ENCODE measurements at places on chromosomes 2 and 18.

DNA sequence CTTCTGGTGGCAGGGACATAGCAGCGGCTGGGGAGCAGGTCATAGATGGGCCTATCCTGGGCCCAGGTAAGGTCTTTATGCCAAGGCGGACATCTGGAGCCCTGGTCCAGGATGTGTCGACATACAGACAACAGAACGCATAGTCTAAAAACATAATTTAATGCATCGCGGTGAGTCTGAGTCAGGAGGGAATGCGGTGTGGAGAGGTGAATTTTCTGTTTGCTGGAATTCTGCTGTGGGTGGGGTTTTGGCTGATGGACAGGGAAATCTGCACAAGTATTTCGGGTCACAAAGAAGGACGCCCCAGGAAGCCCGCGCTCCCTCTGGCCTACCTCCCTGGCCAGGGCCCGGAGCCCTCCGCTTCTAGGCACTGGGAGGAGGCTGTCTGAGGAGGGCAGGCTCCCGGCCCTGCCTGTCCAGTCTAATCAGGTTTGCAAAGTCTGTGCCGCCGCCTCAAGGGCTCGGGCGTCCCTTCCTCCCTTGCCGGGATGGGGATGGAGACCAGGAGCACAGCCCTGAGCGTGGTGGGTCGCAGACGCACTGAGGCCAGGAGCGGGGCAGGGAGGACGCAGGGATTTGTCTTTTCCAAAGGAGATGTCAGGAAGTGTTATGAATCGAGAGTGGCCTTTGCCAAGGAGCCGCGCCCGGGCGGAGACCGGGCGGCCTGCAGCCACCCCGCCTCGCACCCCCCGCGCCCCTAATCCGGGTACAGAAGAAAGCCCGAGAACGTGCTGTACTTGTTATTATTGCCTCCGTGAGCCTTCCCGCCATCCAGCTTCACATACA is 2.3 kb downstream of the C1QL2 start:
- no peak for DNase-seq

DNA sequence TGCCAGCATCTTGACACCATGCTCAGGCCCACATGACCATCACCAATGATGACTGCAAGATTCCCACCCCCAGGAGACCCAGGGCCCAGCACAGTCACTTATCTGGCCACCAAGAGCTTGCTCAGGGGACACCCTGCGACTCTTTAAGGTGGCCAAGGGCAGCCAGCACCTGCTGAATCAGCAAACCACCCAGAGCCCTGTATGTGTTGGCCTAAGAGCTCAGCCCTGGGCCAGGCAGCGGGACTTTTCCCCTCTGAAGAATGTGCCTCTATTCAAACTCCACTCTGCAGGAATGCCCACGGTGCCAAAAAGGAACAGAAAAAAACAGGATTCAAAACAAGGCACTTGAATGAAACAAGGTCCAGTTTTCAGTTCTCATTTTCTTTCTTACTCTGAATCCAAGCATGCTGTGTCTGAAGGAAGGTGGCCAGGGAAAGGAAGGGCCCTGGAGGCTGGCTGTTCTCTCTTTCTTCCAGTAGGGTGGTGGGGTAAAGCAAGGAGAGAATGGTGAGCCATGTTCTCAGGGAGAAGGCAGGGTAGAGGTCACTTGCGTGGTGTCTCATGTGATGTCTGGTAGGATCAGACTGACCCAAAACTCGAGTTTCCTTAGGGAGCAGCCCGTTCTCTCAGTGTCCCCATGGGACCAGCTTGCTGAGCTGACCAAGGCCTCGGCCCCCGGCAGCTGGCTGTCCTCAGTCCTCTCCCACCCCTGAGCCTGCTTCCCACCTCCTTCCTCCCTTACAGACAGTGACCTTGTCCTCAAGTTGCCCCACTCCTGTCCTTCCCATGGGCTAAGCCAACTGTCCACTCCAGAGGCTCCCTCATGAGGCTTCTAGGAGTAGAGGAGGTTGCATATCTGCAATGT is 150.0 kb downstream of the RNF152 start:
- DNase-seq = no peak

DNA sequence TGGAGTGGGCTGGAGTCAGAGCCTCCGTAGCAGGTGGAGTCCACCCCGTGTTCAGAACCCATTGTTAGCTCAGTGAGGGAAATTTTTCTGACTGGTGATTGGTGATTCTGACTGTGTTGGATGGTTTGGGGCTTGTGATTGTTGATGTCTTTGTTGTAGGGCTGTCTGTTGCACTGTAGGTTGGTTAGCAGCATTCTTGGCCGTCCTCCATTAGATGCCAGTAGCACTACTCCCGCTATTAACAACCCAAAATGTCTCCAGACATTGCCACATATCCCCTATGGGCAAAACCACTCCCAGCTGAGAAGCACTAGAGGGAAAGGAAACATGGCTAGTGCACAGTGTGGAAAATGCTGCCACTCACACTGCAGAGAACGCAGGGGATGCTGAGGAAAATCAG is 51.7 kb downstream of the ARMC9 start:
- DNase-seq = no peak

DNA sequence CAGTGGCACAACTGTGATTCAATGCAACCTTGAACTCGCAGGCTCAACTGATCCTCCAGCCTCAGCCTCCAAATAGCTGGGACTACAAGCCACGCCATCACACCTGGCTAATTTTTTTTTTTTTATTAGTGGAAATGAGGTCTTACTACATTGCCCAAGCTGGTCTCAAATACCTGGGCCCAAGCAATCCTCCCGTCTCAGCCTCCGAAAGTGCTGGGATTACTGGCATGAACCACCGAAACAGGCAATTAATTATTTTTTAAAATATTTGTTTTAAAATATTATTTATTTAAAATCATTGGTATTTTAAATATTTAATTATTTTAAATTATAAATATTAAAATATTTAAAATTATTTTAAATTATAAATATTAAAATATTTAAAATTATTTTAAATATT is 24.5 kb downstream of the SRBD1 start:
- no peak for DNase-seq

DNA sequence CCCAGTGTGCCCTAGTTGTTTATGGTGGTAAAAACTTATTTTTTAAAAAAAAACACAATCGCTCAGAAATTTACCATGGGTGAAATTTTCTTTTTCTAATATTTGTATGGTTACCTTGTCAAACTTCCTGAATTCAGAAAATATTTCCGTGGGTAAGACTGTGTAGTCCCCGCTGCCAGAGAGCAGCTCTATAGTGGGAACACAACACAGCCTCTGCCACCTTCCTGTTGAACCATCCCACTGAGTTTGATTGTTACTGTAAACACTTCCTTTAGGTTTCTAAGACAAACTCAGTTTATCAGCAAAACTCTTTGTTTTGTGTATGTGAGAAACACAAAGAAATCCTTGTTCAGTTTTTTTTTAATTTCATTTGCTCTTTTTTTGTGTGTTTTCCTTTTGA is 17.9 kb downstream of the DNAH6 start:
- DNase-seq = no peak

DNA sequence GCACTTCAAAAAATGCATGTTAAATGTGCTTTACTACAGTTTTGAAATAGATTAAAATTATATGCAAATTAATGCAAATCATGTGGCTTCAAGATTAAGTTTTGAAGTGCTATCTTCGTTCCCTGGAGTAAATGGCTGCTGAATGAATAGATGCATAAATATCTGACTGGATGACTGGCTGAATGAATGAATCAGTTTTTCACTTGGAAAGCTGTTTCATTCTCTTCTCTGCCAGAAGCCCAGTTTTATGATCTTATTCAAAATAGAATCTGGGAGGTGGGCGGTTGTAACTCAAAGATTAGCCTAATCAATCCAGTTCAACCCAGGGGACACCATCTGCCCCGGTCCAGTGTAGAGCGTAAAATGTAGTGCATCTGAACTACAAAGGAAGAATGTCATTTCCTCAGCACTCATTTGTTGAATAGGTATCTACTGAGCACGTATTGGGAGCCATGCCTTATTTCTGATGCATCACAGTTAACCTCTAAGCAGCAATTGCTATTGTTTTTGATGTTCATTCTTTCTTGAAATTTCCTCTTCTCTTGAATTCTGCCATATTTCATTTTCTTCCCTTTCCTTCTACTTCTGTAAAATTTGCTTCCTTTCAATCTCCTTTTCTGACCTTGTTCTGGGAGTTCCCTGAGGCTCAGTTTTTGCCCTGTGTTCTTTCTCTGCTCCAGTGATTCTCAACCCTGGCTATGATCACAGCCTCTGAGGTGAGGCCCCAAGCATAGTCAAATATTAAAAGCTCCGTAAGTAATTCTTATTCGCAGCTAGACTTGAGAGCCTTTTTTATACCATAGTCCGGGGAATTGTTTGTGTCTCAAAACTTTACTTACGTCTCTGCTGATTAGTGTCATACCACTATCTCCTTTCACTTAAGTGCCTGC is 282.7 kb downstream of the PARD3B start:
- no peak for DNase-seq

GRCh38 chr2:219368690-219369191 is 19.0 kb downstream of the DNPEP start:
- DNase-seq = no peak

- DNase-seq = no peak
These were observed 9.2 kb upstream of the IL1A start for GRCh38 chr2:112793449-112793978.

DNA sequence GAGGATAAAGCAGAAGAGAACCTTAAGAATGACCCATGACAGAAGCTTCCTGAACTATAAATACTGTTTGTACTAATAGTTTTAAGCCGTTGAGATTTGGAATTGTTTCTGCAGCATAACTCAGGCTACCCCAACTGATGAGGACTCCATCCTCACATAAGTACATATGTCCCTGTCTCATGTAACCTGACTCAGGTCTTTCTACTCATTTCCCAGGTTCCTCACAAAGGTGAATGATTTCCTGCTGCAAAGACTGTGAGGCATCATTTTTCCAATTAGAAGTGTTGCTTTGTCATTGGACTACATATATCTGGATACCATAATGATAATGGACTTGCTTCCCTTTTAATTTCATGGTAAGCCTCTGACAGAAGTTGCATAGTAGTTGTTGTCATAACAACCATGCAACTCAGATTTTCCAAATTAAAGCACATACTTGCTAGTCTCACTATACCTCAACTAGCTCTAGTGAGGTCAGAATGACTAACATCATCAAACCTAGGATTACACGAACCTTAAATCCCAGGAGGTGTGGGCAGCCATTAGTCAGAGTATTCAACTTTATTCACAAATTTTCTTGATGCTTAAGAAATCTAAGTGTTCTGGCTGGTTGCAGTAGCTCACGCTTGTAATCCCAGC is 38.0 kb upstream of the NEDD4L start:
- no peak for DNase-seq

DNA sequence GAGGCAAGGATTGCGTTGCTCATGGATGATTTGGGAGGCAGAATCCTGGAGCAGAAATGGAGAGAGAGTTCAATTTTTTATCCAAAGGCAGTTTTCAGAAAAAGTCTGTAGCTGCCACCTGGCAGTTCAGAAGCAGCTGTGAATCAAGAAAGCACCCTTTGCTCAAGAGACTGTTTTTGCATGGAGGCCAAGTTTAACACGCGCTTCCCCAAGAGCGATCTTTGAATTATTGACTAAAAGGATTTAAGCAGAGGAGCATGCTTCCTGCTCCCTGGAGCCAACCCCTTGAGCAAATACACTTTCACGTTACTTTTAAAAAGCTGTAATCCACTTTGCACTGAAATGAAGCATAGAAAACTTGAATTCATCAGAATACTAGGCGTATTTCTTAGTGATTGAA is 252.4 kb downstream of the RNF144A start:
- DNase-seq = no peak

DNA sequence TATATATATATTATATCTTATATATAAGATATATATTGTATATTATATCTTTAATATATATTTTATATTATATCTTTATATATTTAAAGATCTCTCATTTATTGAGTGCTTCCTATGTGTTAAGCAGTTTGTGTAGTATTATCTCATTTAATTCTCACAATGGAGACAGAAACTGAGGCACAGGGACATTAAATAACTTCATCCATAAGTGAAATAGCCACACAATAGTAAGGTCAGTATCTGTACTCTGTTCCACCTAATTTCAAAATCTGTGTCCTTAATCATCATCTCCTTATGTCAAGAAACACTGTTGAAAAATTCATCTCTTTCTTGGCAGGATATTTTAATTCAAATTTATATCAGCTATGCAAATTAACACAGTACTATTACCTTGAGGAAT is 52.8 kb upstream of the CD302 start:
- DNase-seq = no peak

GRCh38 chr2:73122536-73122935 is 9.8 kb upstream of the RAB11FIP5 start:
- no peak for DNase-seq

DNA sequence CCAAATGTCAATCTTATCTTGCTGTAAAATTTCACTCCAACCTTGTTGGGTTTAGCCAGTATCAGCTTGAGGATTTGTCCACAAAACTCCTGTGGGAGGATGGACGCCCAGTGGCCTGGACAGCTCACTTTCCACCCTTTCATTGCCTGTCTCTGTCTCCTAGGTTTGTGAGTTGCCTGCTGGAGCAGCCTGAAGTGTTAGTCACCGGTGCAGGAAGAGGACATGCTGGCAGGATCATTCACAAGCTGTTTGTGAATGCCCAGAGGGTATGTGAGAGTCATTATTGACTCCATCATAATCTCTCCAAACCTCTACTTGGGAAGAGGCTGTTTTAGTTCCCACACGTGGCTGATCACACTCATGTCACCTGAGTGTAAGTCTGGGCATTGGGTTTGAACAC is 112.3 kb downstream of the RAB3GAP1 start:
- DNase-seq = no peak

GRCh38 chr2:2456721-2457120 is 125.6 kb upstream of the MYT1L start:
- no peak for DNase-seq
